Activated CD8-positive, alpha-beta memory T cell treated with anti-CD3 and anti-CD28 coated beads for 4 hours (primary cell): ENCODE measurements at places on chromosomes 11 and 22.

DNA sequence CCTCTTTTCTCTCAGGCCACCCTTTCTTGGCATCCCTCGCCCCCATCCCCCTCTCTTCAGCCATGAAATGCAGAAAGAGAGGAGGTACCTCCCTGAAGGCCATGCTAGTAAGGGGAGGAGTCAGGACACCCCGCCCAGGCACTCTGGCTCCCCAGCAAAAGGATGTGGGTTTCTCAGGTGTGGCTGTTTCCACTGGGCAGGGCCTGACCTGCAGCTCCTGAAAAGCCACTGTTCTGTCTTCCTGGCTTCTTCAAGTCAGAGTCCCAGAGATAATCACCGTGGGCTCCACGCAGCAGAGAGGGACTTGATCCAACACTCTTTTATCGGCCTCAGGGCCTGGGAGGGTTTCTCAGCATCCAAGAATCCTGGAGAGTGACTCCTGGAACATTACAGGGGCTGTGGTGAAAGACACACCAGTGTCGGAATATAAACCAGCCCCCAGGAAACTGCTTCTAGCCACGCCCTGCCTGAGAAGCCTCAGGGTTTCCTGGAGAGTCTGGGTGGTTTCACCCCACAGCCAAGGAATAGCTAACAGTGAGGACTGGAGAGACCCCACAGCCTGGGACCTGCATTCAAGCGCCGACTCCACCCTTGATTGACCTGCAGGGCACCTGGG lies 45.7 kb upstream of the TSPAN18 start:
- no peak for DNase-seq

- no peak for DNase-seq
Observed at GRCh38 chr11:24246715-24247114, 250.1 kb upstream of the LUZP2 start.

- no peak for DNase-seq
Observed at GRCh38 chr11:68191661-68192579, 21.2 kb downstream of the KMT5B start.

DNA sequence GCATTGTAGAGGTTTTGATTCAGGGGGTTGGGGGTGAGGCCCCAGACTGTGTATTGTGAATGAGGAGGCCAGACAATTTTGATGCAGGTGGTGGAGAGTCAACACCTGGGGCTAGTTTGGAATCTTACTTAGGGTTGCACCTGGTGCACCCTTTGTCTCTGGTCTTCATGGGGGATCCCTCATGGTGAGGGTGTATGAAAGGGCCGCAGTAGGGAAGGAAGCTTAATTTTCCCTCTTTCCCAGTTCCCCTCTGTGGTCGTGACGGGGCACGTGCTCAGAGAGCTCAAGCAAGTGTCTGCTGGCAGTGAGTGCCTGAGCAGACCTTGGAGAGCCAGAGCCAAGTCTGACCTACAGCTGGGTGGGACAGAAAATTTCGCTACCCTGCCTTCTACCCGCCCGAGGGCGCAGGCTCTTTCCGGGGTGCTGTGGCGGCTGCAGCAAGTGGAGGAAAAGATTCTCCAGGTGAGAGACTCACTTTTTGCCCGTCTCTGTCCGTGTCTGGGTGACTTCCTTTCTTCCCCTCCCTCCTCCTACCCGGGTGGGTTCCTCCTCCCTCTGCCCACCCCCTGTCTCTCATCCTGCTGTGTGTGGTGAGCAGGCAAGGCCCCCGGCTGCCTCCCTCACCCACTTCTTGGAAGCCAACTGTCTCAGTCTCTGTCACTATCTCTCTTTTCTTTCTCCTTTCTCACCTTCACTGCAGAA lies 131.7 kb downstream of the MICAL2 start:
- no peak for DNase-seq

DNA sequence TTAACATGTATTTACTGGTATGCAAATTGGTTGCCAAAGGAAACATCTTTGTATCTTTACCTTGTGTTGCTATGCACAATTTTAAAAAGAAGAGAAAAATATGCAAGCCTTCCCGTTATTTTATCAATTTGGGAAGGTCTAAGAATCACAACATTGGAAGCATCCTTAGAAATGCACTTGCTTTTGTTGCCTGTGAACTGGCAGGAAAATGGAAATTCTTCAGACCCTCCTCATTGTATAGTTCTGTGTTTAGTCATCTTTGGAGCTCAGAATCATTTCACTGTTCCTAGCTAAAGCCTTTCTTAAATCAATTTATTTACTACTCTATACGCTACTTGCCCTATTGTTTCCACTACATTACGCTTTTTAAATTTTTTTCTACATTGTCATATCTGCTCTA lies 574.5 kb downstream of the DLG2 start:
- no peak for DNase-seq

- DNase-seq = no peak
Observed at GRCh38 chr11:108729227-108729871, 64.5 kb downstream of the DDX10 start.

GRCh38 chr22:50064453-50064852 lies 6.4 kb upstream of the TTLL8 start:
- no peak for DNase-seq

DNA sequence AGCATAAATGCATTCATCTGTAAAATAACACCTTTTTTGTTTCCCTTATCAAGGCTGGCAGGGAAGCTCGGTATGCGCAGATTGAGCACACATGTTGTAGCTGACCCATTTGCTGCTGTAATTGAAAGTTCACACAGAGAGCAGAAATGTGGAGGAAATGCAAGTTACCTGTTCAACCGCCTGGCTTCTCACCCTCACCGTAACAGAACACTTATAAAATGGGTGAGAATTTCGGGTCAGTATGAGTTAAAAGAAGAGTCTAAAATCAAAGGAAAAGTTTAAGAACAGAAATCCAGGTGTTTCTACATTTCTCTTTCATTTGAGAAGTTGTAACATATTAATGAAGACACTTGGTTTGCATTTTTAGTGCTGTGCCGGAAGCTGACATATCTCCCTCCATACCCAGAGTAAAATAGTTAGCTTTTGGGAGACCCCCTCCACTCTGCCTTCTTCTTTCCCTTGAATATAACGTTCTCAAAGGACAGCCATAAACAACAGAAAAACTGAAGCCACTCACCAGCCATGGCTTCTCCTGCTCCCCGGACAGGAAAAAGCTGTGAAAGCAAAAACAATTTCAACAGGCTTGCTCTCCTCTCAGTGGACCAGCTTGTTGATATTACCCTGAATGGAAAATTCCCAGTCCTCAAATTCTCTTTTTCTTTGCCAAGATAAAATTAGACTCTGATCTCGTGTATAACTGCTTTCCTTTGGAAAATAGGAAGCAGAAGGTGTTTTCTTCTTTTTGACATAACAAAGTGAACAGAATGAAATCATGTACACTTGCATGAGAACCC lies at the start of gene CASP12:
TSS of gene CASP12 (minus strand) at position 570 of the 794 bp plus-strand sequence.
- DNase-seq = no peak

DNA sequence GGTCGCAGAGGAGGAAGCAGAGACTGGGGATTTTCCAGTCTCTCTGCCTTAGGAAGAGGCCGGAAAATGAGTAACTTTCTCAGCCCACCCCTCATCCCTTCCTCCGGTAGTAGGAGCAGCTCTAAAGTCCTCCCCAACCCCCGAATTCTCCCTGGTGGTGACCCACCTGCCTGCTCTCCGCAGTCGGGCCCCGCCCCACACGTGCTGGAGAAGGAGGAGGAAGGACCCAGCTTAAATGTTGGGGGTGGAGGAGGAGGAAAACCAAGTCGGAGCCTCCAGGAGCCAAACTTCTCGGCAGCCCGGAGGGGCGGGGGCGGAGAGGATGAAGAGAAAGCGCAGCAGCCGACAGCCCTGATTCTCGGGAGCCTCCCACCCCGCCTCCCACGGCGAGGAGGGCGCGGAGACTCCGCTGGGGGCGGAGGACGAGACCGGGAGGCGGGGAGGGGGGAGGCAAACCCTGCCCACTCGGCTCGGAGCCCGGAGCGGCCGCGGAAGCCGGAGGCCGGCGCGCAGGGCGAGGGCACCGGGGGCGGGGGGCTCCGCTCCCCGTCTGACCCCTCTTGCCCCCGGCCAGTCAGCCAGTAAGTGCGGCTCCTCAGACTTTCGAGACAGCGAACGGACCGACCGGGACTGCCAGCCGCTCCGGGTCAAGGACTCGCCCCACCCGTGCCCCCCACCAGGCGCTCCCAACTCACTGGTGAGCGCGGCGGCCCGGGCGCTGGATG lies at the start of gene TPBGL:
TSS of gene TPBGL (plus strand) at position 464 of the 725 bp plus-strand sequence. CDS start 276 bp downstream, outside the sequence.
- DNase-seq = no peak

DNA sequence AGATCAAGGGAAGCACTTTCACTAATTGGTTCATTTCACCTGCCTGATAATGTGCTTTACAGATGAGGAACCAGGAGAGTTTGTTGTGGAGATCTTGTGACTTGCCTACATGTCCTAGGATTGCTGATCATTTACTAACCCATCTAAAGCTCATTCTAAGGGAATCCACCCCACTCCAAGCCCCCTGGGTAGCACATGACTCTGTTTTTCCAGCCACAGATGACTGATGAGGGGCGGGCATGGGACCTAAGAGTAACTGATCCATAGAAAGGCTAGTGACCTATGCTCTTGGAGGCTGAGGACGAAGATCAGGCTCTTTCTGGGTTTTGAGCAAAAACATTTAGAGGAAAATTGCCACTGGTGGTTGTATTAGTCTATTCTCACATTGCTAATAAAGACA lies 378.1 kb downstream of the CADM1 start:
- no peak for DNase-seq

DNA sequence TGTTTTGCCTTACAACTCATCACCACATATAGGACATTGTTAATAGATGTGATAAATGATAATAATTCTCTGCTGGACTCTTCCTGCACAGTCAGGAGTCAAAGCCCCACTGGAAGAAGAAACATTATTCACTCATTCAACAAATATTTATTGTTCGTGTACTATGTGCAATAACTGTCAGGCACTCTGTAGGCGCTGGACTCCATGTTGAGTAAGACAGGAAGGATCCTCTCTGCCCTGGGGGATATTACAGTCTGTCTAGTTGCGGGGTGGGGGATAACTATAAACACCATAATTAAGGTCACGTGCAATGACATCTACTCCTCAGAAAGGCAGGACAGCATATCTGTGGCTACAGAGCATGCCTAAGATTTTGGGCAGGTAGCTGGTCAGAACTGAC lies 281.1 kb downstream of the FAT3 start:
- no peak for DNase-seq

GRCh38 chr22:23383491-23384361 lies 196.4 kb downstream of the IGLL1 start:
- no peak for DNase-seq

DNA sequence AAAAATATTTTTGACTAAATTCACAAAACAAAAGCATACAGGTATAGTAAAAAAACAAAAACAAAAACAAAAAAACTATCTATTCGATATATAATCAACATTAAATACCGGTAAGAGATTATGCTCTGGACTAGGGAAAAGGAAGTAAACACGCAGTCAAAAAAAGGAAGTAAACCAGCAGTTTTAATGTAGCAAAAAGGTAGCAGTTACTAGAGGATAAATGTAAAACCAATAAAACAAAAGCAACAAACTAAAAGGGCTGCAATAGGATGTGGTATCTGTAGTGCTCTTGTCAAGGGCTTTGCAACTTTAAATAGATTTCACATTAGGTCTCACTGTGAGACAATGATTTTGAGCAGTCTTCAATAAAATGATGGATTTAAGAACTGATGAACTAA lies 2.4 kb downstream of the TRIM22 start:
- DNase-seq = no peak

DNA sequence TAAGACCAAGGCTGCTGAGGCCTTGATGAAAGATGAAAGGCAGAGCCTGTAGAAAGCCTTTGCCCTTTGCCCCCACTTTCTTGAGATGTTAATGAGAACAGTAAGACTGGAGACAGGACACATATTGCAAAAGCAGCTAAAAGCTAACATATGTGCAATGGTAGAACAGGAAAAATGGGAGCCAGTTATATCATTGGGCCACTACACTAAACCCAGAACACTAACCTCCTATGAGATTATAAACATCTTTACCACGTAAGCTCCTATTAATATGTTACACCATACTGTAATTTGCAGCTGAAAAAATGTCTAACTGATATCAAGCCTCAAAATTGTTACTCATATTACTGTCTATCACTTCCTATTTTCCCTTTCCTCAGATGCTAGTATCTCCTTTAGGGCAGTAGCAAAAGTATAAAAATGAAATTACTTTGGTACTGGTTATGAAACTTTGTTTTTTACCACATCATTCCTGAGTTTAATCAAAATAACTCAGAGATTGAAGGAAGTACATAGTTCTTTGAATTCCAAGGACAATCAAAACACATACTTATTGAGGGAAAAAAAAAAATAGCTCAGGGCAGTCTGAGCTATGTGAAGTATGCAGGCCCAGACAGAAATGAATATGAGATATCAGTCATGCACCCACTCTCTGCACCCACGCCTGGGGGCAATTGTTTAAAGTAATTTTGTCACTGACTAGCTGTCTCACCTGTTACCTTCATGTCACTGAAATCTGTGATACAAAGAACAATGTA lies 9.1 kb downstream of the HPS5 start:
- no peak for DNase-seq

DNA sequence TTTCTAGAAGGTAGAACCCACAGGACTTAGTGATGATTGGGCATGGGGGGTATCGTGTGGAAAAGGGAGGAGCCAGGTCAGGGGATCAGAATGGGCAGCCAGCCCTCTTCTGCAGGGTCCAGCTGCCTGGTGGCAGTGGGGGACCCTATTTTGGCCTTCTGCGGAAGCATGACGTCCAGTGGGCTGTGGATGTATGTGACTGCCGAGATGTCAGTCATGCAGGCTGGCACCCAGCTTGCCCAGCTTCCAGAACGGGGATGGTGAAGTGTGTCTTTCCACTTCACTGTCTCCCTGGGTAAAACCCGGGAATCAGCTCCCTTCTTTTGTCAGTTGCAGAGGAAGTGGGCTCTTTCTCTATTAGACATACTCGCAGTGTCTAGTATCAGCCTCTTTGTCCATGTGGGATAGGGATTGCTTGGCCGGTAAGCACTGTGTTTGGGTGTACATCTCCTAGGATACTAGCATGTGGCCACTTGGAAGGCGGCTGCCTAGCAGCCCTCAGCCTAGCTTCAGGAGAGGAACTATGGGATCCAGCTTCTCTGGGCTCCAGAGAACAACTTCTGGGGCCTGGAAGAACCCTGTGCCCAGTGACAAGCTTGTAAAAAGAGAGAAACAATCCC lies 51.4 kb downstream of the GRIK4 start:
- DNase-seq = no peak

DNA sequence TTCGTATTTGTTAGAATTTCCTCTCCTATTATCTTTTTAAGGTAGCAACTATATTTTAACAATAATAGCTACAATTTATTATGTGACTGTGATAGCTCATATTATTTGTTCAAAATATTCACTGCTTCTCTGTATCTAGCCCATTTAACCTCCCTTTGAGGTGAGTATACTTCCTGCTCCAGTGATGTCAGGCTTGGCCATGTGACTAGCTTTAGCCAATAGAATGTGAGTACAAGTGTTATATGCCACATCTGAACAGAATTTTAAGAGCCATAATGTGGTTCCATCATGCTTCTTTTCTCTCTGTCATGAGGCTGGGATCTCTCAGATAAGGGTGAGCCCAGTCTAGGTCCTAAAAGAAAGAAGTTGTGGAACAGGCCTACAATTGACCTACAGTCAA lies 217.6 kb downstream of the TTC28 start:
- DNase-seq = no peak

DNA sequence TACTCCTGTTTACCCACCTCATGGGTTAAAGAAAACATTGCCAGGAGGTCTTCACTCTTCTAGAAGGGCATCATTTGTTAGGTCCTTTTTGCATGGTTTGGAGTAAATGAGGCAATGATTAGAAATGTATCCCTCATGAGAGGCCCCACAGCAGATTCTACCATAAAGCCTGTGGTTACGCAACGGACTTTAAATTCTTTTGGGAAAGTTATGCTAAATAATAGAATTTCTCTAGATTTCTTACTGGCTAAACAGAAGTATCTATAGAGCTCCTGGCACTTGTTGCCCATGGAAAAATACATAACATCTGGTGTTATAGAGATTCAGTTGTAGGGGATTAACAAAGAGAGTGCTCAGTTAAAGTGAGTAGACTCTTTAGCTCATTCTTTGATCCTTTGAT lies 15.1 kb upstream of the ATXN10 start:
- no peak for DNase-seq
